Neural crest cell (in vitro differentiated cells): ENCODE measurements at places on chromosomes 3 and 15.

DNA sequence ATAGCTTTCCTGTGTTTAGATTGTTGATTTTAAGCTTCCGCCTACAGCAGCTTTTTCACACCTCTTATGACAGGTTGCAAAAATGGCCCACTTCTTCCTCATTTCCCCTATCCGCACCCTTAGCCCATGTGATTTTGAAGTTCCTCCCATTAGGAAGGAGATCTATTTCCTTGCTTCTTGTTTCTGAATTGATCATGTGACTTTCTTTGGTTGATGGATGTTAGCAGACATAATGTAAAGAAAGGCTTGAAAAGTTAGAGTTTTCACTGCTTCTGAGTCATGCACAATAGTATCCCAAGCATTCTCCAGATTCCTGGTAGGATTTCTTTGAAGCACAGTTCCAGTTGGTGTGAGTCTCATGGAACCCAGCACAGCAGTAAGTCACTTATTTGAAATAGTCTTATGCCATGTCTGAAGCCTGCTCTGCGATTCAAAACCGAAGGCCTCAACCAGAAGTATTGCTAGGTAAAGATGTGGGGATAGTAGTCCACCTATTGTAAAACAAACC, 76.6 kb downstream of the EDEM1 start:
- no peak for DNase-seq

- no peak for DNase-seq
Observed at GRCh38 chr3:127252446-127252845, 35.4 kb downstream of the PRR20G start.

- no peak for DNase-seq
Observed at GRCh38 chr15:58908550-58909309, 24.7 kb downstream of the SLTM start.

- no peak for DNase-seq
Observed at GRCh38 chr3:191894406-191894805, 433.4 kb downstream of the PYDC2 start.

DNA sequence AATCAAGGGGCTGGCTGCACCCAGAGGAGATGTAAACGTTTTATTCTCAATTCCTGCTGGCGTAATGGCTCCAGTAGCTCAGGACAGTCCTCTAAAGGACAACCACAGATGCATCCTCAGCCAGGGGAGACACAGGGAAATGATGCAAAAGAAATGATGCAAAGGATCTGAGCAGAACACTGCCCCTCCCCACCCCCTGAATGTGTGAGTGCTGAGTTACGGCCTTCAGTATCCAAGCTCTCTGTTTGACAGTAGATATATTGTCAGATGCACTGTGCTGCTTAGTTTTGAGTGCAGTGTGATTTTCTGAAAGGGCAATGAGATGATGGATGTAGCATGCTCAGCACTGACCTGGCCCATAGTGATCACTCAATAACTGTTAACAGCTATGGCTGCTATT, 41.4 kb upstream of the CTDSPL start:
- no peak for DNase-seq

GRCh38 chr15:90844696-90845095, 23.7 kb upstream of the FURIN start:
- no peak for DNase-seq

GRCh38 chr3:104785947-104786346, 580.8 kb upstream of the ALCAM start:
- no peak for DNase-seq

DNA sequence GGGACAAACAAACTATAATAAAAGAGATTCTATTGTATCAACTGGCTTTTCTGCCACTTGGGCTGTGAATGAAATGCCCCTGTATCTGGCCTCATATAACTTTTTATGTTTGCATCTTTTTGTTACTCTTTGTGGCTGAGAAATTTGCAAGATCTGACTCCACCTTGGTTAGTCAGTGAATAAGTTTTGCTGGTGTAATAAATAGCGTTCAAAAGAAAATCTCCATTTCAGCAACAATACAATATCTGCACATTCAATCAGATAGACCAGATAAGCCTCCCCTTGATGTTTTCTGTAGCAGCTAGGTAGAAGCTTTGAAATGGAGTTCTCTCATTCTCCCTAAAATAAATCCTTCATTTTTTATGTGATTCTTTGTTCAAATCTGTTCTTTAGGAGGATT, 12.0 kb downstream of the TRAT1 start:
- no peak for DNase-seq

- DNase-seq = no peak
Observed at GRCh38 chr3:64730681-64731080, 42.9 kb upstream of the ADAMTS9 start.

GRCh38 chr3:14077310-14077709, 47.4 kb downstream of the CHCHD4 start:
- no peak for DNase-seq

GRCh38 chr3:123745184-123745855, 138.8 kb downstream of the MYLK start:
- DNase-seq = no peak

- peak; percentile 45 for DNase-seq
Observed at GRCh38 chr3:194133661-194134230, 2.2 kb upstream of the HES1 start.

GRCh38 chr3:57064572-57064971, 4.1 kb downstream of the SPATA12 start:
- no peak for DNase-seq

DNA sequence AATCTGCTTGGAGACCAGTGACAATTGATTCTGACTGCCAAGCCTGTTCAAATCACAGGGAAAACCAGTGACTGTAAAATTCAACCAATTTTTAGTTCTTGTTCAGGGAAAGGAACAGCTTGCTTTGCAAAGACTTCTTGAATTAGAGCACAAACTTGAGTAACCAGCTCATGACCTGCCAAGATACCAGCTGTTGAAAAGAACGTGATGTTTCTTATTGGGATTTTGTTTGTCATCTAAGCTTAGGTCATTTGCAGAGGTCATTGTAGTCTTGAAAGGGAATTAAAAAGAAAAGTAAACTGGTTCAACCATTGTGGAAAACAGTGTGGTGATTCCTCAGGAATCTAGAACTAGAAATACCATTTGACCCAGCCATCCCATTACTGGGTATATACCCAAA, 428.2 kb downstream of the GRM7 start:
- no peak for DNase-seq

GRCh38 chr3:8486434-8486833, 15.2 kb upstream of the LMCD1 start:
- DNase-seq = no peak

DNA sequence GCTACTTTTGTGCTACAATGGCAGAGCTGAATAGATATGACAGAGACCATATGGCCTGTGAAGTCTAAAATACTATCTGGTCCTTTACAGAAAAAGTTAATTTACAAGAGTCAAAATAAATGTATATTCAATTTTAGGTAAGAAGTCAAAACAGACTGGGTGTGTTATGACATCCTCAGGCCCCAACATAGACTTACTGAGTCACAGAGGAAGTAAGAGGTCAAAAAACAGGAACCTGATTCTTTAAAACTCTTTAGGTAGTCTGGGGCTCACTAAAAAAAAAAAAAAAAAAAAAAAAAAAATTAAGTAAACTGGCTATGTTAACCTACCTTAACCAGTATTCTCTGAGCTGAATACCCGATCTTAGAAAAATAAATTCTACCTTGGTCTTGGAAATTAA, 13.1 kb downstream of the DNAAF4 start:
- DNase-seq = no peak

- no peak for DNase-seq
Observed at GRCh38 chr15:52670087-52670486, 9.1 kb downstream of the ATOSA start.

DNA sequence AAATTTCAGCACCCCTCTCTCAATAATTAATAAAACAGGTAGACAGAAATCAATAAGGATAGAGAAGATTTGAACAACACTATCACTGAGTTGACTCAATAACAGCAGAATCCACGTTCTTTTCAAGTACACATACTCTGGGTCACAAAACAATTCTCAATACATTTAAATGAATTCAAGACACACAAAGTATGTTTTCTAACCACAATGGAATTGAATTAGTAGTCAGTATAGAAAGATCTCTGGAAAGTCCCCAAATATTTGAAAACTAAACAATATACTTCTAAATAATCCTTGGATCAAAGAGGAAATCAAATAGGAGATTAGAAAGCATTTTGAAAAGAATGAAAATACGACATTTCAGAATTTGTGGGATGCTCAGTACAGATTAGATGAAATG, 40.0 kb downstream of the TKT start:
- no peak for DNase-seq

GRCh38 chr15:70538278-70538677, 225.1 kb downstream of the UACA start:
- no peak for DNase-seq

DNA sequence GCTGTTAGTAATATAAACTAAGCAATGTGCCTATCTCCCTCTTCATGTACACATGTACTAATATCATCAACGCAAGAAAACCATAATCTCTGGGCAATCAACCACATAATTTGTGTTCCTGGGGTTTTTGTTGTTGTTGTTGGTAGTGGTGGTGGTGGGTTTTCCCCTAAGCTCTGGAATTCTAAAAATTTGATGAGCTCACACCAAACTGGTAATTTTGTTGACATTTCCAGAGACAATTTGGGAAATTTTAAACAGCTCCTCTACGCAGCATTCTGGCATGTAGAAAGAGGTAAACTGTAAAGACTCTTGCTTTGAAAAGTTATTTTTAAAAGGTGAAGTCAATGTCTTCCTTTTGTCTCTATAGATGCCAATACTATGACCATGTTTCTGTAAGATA, 126.7 kb downstream of the IGSF11 start:
- DNase-seq = no peak

GRCh38 chr15:99438224-99438585, 127.6 kb upstream of the MEF2A start:
- DNase-seq = no peak

DNA sequence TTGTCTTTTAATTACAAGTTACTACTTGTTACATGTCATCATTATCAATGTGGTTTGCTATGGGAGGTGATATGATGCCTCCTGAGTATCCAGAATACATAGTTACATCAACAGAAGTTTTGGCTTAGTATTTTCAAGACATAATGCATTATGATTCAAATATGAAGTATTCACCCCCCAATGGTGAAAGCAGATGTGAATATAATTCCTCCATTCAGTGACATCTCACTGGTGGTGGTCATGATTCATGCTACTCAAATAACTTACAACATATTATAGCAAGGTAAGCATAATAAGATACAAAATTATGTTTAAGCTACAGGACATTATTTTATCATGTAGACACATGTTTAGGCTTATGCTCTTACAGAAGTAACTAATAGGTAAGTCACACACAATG, 34.9 kb upstream of the TTBK2 start:
- no peak for DNase-seq

- DNase-seq = no peak
Observed at GRCh38 chr3:71103430-71103921, 480.1 kb downstream of the FOXP1 start.

GRCh38 chr3:133330065-133330464, 69.8 kb upstream of the BFSP2 start:
- no peak for DNase-seq

DNA sequence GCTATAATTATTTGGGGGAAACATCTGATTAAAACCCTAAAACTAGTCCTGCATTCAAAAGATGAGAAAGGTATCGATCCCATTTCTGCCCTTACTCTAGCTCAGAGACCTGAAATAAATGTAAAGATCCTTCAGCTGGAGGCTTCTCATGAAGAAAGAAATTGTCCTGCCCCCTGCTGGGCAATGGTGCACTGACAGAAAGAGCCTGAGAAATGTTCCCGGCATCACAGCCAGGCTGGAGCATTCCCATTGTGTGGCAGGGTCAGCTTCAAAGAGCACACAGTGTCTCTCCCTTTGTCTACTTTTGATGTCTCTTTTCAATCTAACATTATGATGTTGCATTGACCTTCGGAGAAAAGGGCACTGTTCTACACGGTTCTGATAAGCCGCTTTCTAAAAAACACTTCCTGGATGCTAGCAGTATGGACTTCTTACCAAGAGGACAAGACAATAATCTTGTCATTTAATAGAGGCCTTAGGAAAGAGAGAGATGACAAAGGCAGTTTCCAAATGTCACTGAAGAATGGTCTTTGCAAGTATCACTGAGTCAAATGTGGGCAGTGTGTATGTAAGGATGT, 287.5 kb downstream of the MAGI1 start:
- DNase-seq = peak; percentile 80

GRCh38 chr3:126845920-126846715, 136.8 kb upstream of the PLXNA1 start:
- DNase-seq = no peak

GRCh38 chr3:126672340-126672739, 17.4 kb upstream of the TXNRD3 start:
- no peak for DNase-seq

GRCh38 chr15:68789091-68789490, 31.6 kb downstream of the ANP32A start:
- no peak for DNase-seq

- DNase-seq = no peak
Observed at GRCh38 chr3:182389071-182389815, 404.1 kb upstream of the ATP11B start.
